Stimulated activated CD8-positive, alpha-beta memory T cell treated with anti-CD3 and anti-CD28 coated beads, Interleukin-4, amount 100 ng/mL, for 1 hour (primary cell): ENCODE measurements at places on chromosomes 3 and 15.

- DNase-seq = no peak
Measured at GRCh38 chr3:32406486-32407408, 15.1 kb downstream of the CMTM7 start.

DNA sequence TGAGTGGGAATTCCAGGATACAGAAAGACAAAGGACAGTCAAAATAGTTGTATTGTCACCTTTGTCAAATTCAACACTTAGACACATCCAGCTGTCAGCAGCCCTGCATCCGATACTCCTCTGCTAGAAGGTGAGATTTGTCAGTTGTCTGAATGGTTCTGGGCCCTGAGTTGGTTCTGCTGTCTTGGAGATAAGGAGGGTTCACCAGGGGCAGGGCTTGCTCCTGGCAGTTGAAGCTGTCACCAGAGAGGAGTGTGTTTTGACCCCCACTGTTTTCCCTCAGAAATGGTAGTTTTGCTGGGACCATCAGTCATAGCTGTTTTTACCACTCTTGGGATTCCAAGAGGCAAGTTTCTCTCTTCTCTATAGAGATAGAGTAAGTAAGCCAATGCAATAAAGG is 3.2 kb upstream of the KY start:
- DNase-seq = no peak

- DNase-seq = no peak
Measured at GRCh38 chr15:56871185-56871584, 47.3 kb upstream of the TCF12 start.

- DNase-seq = no peak
Measured at GRCh38 chr15:70072479-70072878, 25.2 kb downstream of the TLE3 start.

- no peak for DNase-seq
Measured at GRCh38 chr3:25448750-25449692, 21.0 kb downstream of the RARB start.

DNA sequence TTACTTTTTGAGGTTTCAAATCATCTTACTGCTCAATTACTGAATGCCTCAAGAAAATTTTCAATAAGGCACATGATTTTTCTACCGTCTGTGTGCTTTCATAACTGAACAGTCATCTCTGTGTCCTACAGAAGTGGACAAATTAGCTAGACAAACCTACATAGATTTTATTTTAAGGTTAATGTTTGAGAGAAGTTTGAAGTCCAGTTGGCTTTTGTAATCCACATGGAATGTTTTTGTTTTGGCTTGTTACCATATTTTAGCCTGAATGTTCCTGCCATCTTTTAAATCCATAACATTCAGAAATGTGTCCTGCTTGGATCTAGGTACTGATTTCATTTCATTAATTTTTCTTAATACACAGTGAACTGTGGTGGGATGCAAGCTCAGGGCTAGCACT is 730.1 kb downstream of the IGSF11 start:
- no peak for DNase-seq
